ENCODE measurements at places on chromosomes 13 and 19.

- no peaks in the 10 kb centered on the region for H3K4me1 ChIP-seq
- H3K27ac ChIP-seq: no peak overlapping the region
- peaks cover 2% of the 10 kb centered on the region for H3K36me3 ChIP-seq
- H3K4me3 ChIP-seq: no peak overlapping the region
- peaks cover 70% of the 10 kb centered on the region for H3K27me3 ChIP-seq
Measured at GRCh38 chr13:29436291-29436690, 159.2 kb downstream of the SLC7A1 start.

DNA sequence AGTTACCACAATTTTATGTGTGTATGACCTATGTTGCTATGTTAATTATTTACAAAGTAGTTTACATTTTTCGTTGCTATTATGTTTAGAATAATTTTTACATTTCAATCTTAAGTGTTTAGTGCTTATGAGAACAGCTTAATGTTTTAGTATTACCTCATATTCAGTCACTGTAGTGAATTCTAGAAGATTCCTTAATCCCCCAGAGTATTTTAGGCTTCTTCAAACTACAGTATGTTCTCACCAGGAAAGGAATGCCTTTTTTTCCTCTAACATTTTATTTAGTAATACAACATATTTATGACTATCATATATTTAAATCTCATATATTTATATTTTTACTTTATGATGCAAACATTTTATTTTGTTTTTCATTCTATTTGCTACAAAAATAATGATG lies 612.1 kb upstream of the KLHL1 start:
- no peaks in the 10 kb centered on the region for H3K36me3 ChIP-seq
- H3K4me1 ChIP-seq: no peaks in the 10 kb centered on the region
- H3K4me3 ChIP-seq: no peak overlapping the region

- no peaks in the 10 kb centered on the region for H3K27me3 ChIP-seq
- H3K36me3 ChIP-seq: no peaks in the 10 kb centered on the region
- H3K4me1 ChIP-seq: no peaks in the 10 kb centered on the region
- H3K27ac ChIP-seq: no peak overlapping the region
Measured at GRCh38 chr13:93716623-93717022, 490.0 kb downstream of the GPC6 start.

GRCh38 chr13:91464336-91464735 lies 65.9 kb downstream of the GPC5 start:
- no peaks in the 10 kb centered on the region for H3K4me1 ChIP-seq
- no peaks in the 10 kb centered on the region for H3K36me3 ChIP-seq
- H3K4me3 ChIP-seq: no peak overlapping the region
- H3K27ac ChIP-seq: no peak overlapping the region

DNA sequence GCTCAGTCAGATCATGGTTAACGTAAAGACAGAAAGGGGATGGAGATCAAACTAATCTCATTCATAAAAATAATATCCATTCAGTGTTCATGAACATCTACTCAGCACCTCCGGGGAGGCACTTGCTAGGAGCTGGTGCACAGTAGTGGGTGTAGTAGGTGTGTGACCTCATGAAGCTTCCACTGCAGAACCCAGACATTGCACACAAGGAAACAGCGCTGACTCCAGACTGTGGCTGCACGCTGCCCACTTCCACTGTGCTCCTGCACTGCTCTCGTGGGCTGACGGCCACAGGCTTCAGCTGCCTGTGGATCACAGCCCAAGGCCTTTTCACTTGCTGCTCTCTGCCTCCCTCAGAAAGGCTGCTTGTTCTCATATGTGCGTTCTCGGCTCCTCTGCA lies 214.4 kb upstream of the ZNF507 start:
- peaks cover 35% of the 10 kb centered on the region for H3K27me3 ChIP-seq
- no peaks in the 10 kb centered on the region for H3K4me1 ChIP-seq
- DNase-seq: no peak
- H3K27ac ChIP-seq: no peak overlapping the region

GRCh38 chr13:72185776-72186175 lies 318.8 kb upstream of the DACH1 start:
- no peak for DNase-seq
- H3K27ac ChIP-seq: no peak overlapping the region
- H3K4me3 ChIP-seq: no peak overlapping the region
- H3K4me1 ChIP-seq: no peaks in the 10 kb centered on the region

- H3K36me3 ChIP-seq: peaks cover 6% of the 10 kb centered on the region
- H3K4me3 ChIP-seq: peak overlapping the region; percentile 81
- no peak for DNase-seq
- no peaks in the 10 kb centered on the region for H3K27me3 ChIP-seq
Measured at GRCh38 chr19:45171211-45171623, 6.8 kb downstream of the TRAPPC6A start.

GRCh38 chr19:33284146-33284643 lies 18.1 kb downstream of the CEBPA start:
- no peak for DNase-seq
- H3K27ac ChIP-seq: no peak overlapping the region
- H3K27me3 ChIP-seq: peaks cover 10% of the 10 kb centered on the region

- no peak for DNase-seq
- H3K27ac ChIP-seq: no peak overlapping the region
- no peaks in the 10 kb centered on the region for H3K36me3 ChIP-seq
- H3K4me3 ChIP-seq: no peak overlapping the region
- H3K27me3 ChIP-seq: peaks cover 51% of the 10 kb centered on the region
Measured at GRCh38 chr13:31433746-31434145, 234.0 kb downstream of the B3GLCT start.

Data from central memory CD8-positive, alpha-beta T cell (primary cell).